CD4-positive, alpha-beta T cell treated with Interferon alpha-2 for 1 hour (primary cell): ENCODE measurements at places on chromosomes 3 and 15.

- DNase-seq = no peak
These were observed 100.7 kb upstream of the PTPRG start for GRCh38 chr3:61460636-61461035.

DNA sequence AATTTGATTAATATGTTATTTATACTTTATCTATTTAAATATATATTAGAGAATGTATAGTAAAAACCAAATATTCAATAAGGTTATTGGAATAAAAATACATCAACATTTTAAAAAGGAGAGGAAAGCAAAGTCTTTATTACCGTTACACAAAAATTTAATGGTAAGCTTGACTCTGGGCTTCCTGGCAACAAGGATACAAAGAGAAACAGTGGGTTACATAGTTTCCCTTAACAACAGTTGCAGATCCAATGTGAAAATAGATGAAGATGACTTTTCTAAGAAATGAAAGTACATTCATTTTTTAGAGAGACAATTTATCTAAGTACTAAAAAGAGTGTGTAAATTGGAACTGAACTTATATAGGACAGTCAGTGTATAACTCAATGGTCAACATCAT, 6.0 kb upstream of the PHLDB2 start:
- no peak for DNase-seq

DNA sequence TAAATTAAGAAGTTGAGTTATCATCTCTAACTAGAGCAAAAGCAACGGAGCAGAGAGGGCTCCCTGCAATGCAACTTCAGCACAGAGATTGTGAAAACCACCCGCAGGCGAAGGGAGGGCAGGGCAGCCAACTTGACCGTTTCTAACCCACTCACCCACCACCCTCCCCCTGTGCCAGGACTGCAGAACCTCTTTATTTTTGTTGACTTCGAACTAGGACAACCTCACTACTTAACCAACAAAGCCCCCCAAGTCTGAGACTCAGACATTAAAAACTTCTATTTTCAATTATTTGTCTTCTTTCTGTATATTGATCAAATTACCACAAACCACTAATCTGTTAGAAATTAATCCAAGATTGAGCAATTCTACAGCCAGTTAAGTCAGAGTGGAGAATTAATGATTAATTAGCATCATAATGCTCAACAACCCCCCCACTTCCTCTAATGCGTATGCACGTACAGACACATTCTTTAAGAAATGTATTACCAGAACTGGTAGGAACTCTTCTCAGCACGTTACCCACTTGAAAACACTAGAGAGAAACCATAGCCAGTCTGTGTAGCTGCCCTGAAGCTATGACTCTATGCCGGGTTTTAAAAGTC, 2.0 kb downstream of the MGLL start:
- no peak for DNase-seq

DNA sequence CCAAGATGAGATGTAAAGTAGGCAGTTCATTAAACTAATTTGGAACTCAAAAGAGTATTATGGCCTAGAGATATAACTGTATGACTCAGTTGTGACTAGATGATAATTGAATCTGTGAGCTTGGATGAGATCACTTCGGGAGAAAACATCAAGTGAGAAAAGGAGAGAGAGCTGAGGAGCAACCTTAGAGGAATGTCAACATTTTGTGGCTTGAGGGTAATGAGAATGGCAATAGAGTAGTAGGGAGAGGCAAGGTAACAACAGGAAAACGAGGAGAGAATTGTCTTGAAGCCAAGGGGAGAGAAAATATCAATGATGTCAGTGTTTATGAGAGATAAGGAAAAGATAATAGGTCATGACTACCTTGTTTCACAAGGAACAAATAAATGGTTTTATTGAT, 580.2 kb downstream of the NLGN1 start:
- no peak for DNase-seq

GRCh38 chr3:16606398-16606797, 1.2 kb upstream of the DAZL start:
- no peak for DNase-seq

DNA sequence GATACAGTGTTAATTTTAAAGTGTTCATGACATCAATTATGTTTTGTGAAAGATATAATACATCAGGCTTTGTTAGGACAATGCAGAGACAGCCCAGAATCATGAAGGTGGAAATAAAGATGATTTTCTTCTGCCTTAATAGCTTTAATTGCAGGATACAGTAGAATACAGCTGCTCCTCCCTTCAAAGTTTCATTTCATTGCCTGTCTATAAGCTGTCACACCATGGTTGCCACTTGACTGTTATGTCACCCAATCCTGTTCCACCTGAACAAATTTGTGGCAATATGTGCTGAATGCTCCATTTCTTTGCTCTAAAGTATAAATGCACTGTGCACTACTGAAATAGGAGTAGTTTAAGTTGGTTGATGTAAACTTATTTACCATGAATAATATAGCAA, 537.8 kb upstream of the ROBO2 start:
- no peak for DNase-seq

GRCh38 chr3:105862217-105862616, 6.6 kb downstream of the CBLB start:
- DNase-seq = no peak
